ENCODE measurements at places on chromosomes 2 and 18.

GRCh38 chr2:218366621-218367414, 10.2 kb downstream of the CATIP start:
- DNase-seq = no peak

DNA sequence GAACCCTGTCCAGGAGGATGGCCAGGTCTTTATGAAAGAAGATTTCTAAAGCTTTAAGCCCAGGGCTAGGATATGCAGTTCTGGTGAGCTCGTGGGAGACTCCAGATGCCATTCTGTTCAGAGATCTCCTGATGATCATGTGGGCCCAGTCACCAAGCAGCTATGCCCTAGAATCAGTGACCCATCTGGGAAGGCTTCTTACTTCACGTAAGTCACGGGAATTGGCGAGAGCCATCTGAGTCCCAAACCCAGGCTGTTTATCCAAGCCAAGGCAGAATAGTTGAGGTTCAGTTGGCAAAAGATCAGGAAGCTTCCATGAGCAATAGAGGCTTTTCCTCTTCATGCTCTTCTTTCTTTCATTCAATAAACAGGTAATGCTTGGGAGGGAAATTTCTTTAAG, 23.9 kb downstream of the ANTXR1 start:
- no peak for DNase-seq

GRCh38 chr2:120802867-120803484, 67.3 kb downstream of the GLI2 start:
- no peak for DNase-seq

DNA sequence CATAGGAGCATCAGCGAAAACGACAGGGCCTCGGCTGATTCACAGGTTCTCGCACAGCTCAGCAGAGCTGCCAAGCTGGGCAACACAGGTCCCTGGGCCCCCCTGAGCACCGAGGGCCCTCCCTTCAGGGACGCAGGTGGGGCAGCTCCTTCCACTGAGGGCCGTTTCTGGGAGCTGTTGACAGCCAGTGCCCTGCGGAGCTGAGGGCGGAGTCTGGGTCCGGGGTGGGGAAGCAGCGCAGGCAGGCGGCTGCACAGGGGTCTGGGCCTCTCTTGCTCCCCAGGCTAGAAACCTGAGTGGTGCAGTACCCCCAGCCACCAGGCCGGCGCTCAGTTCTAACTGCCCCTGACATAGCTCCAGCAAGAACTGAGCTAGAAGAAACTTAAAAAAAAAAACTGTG, 65.7 kb downstream of the PXDN start:
- DNase-seq = no peak

DNA sequence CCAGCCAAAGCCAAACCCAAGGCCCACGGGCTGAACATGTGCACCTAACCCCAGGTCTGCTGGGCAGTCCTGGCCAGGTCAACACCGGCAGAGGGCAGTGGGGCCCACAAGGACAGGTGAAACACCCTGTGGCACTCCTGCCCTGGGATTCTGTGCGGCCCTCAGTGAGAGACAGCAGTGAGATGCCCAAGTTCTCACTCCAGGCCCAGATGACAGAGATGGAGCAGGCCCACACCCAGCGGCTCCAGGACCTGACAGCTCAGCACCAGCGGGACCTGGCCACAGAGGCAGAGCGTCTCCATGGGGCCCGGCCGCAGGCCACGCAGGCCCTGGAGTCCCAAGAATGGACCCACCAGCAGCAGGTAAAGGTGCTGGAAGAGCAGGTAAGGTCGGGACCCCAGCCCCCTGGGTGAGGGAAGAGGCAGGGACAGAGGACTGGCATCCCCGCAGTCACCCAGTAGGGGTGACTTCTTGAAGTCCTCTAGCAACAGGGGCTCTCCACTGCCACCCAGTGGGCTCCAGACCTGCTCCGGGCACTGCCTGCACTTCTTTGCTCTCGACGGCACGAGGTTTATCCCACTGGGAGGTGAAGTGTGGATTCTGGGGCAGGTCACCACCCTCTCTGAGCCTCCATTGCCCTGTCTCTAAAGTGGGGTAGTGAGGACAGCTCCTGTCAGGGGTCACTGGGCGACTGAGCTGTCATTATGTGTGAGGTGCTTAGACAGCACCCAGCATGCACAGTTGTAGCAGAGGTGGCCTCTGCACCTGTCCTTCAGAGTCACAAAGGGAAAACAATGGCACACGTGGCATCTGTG, 8.8 kb upstream of the SNED1 start:
- DNase-seq = no peak

DNA sequence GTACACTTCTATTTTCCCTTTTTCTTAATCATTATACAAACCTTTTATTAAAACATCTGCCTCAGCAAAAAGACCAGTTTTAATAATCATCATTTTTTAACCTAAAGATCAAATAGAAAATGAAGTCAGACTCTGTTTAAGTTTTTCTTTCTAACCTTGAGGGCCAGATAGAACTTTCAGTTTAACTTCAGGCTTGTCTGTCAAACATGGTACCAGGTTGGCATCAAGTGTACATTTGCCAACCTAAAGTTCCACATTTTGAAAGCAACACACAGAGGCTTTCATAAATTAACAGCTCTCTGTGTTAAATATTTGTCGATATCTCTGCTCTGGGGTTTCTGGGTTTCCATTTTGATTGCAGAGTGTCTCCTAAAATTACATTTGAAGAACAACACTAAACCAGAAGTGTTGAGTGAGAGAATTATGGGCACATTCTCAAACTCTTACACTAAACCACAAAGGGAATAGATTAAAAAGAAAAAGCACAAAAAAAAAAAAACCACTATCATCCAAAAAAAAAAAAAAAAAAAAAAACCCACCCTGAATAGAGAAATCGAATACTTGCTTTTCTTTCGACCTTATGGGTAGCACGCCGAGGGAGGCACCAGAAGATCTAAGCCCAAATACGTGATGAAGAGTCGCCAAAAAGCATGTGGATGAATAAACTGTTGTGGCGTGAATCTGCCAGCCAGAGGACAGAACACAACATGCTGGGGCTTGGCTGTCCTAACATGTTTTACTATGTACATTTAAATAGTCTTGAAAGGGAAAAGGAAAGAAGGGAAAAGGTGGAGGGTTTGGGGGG, 166.2 kb downstream of the TCF4 start:
- DNase-seq = no peak

DNA sequence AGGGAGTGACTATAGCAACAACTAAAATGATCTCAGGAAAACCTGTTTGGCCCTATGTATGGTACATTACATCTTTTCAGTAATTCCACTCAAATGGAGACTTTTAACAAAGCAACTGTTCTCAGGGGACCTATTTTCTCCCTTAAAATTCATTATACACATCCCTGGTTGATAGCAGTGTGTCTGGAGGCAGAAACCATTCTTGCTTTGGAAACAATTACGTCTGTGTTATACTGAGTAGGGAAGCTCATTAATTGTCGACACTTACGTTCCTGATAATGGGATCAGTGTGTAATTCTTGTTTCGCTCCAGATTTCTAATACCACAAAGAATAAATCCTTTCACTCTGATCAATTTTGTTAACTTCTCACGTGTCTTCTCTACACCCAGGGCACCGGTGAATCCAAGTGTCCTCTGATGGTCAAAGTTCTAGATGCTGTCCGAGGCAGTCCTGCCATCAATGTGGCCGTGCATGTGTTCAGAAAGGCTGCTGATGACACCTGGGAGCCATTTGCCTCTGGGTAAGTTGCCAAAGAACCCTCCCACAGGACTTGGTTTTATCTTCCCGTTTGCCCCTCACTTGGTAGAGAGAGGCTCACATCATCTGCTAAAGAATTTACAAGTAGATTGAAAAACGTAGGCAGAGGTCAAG, 955 bp downstream of the TTR start:
- no peak for DNase-seq

GRCh38 chr2:121045245-121045644, 239.8 kb downstream of the TFCP2L1 start:
- DNase-seq = no peak

GRCh38 chr2:45765007-45765727, 113.7 kb downstream of the PRKCE start:
- DNase-seq = no peak

DNA sequence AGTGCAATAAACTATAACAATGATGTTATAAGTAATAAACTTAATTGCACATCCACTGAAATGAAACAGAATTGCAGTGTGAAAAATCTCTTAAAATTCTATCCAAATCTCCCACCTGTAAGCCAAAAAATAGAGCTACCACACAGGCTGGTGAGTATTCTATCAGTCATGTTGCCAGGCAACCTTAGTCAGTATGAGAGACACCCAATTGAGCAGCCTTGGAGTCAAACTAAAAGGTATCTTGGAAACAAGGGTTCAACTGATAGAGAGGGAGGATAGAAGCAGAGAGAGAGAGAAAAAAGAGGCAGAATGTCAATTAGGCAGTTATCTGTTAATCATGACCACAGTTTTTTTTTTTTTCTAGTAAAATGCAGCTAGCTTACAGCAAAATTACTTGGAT, 45.8 kb downstream of the GALNT13 start:
- no peak for DNase-seq

DNA sequence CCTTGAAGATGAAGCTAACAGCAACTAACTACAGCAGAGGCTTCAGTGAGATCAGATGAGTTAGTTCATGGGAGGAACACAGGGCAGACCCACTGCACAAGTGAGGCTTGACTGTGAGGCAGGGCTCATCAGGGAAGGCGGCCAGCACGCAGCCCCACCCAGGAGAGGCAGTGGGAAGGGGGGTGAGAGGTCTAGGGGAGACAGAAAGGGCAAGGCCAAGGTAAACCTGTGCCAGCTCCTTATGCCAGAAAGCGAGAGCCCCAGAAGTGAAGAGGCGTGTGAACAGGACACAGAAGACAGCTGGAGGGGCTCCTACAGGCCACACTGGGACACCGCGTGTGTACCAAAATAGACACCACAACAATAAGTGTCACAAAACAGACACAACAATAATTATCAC, 48.6 kb downstream of the ANO7 start:
- no peak for DNase-seq

GRCh38 chr2:198096002-198096401, 291.6 kb downstream of the PLCL1 start:
- no peak for DNase-seq

GRCh38 chr2:43020990-43021669, 205.3 kb downstream of the ZFP36L2 start:
- no peak for DNase-seq

DNA sequence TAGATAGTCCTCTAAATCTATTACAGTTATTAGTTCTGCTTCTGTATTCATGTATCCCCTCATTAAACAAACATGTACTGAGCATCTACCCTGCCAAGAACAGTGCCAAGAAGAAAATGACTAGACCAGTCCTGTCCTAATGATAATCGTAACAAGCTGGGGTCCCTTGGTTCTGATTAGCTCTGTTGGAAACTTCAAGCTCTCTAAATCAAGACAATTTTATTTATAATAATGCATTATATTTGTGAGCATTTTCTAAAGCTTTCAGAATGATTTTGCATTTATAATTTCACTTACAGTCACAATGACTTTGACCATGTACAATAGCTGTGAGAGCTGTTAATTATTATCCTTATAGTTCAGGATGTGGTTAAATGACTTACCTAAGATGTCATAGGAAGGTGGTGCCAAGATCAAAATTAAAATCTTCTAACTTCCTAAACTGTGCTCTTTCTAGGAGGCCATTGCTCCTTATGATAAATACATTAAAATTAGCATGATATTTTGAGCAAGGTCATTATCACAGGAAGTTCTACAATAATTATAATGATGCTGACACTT, 336.5 kb upstream of the SLC39A10 start:
- no peak for DNase-seq

DNA sequence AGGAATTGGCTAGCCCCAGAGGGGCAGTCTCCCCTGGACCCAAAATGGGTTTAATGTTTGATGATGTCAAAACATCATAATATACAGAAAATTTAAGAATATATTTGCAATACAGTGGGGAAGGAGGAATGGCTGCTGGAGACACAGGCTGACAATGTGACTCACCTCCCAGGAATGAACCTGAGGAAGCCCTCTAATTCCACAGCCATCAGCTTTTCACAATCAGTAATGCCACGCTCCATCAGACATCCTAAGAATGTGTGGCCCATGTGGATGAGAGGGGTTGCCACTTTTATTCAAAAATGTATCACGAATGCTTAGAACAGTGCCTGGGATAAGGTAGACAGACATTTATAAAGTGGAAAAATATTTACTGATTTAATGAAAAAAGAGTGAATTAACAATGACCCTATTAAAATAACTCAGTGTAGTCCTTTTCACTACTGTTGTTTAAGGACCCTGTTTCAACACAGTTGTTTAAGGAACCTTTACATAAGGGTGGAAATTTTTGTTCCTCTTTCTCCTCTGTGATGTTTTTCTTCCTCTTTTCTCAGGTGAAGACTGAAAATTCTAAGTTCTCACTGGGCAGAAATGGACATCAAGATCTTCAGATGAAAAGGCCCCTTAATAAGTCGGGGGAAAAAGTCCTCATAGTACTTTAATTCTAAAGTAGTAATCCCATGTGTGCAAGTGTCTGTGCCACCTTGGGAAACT, 17.5 kb upstream of the TMEM163 start:
- no peak for DNase-seq

GRCh38 chr2:16495509-16496208, 170.0 kb downstream of the CYRIA start:
- DNase-seq = no peak

DNA sequence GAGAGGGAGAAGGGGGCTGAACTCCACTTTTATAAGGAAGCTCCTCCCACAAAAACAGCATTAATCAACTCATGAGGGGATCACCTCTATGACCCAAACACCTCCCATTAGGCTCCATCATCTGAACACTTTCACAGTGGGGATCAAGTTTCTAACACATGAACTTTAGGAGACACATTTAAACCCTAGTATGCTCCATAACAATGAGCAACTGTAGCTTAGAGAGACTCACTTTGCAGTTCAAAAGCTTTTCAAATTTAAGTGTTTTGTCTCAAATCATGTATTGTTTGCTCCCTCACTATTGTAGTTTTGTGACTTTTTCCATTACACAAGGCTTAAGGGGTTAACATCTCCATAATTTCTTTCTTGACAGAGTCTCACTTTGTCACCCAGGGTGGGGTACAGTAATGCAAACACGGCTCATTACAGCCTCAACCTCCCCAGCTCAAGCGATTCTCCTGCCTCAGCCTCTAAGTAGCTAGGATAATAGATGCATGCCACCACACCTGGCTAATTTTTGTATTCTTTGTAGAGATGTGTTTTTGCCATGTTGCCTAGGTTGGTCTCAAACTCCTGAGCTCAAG, 352.7 kb upstream of the CDH20 start:
- DNase-seq = no peak

GRCh38 chr2:172232708-172233396, 130.2 kb upstream of the DLX2 start:
- DNase-seq = no peak

All from erythroblast (primary cell).